ENCODE measurements at places on chromosomes 1 and 21.

DNA sequence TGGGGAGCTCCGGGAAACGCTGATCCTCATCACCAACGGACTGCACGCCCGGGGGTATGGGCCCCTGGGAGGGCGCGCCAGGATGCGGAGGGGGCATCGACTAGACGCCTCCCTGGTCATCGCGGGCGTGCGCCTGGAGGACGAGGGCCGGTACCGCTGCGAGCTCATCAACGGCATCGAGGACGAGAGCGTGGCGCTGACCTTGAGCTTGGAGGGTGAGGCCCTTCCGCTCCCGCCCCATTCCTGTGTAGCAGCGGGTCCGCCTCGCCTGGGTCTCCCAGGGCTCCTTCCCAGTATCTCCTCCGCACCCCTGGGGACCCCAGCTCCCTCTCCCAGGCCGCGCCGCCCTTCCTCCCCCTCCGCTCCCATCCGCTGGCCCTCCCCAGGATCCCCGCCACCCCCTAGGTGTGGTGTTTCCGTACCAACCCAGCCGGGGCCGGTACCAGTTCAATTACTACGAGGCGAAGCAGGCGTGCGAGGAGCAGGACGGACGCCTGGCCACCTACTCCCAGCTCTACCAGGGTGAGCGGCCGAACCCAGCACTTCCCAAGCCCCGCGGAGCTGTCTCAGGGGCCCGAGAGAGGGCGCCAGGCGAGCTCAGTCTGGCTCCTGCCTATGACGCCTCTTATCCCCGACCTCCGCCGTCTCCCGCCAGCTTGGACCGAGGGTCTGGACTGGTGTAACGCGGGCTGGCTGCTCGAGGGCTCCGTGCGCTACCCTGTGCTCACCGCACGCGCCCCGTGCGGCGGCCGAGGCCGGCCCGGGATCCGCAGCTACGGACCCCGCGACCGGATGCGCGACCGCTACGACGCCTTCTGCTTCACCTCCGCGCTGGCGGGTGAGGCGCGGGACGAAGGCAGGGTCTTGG is 5.0 kb downstream of the HAPLN2 start:
- peak; percentile 91 for DNase-seq

GRCh38 chr1:81756872-81757271 is 43.9 kb upstream of the ADGRL2 start:
- no peak for DNase-seq

- DNase-seq: peak; percentile 63
Measured at GRCh38 chr1:166040202-166040997, 126.4 kb downstream of the FAM78B start.

DNA sequence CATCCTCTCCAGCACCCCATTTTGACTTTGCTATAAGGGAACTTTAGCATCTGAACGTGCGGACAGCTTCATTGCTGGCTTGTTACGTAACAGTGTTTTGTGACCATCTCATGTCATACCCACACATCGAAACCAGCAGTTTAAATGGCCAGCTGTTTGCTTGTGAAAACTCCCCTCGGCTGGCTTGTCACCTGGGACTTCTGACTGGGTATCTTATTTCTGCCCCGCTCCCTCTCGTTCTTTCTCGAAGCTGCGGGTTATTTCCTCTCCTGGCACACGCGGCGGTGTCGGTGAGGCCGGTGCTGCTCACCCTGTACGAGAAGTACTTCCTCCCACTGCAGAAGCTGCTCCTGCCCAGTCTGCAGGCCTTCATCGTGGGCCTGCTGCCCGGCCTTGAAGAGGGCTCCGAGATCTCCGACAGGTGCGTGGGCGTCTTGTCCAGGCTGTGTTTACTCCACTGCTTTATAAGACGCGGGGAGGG is 43.5 kb downstream of the DOP1B start:
- no peak for DNase-seq

GRCh38 chr1:47898133-47898845 is 98.9 kb downstream of the TRABD2B start:
- peak; percentile 69 for DNase-seq

DNA sequence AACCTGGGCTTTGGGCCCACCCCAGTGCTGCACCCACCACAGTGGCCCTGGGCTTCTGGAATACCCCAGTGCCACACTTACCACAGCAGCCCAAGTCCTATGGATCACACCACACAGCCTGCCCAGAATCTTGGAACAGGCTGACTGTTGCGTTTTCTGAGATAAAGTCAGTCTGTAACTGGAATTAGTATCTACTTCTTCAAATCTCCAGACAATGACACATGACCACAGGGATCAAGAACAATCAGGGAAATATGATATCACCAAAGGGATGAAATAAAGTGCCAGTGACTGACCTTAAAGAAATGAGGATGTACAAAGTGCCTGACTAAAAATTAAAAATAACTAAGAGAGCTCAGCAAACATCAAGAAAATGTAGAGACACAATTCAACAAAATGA is 239.7 kb upstream of the PLD5 start:
- DNase-seq: no peak

- no peak for DNase-seq
Measured at GRCh38 chr1:244665771-244666217, 12.9 kb downstream of the DESI2 start.

GRCh38 chr1:220787069-220787619 is 431 bp downstream of the MTARC1 start:
- DNase-seq: peak; percentile 87

GRCh38 chr1:114270718-114271117 is 117.0 kb upstream of the SYT6 start:
- DNase-seq: no peak

- no peak for DNase-seq
Measured at GRCh38 chr1:212401838-212402582, 12.7 kb downstream of the PACC1 start.

- no peak for DNase-seq
Measured at GRCh38 chr1:9901148-9902059, 8.7 kb downstream of the CTNNBIP1 start.

DNA sequence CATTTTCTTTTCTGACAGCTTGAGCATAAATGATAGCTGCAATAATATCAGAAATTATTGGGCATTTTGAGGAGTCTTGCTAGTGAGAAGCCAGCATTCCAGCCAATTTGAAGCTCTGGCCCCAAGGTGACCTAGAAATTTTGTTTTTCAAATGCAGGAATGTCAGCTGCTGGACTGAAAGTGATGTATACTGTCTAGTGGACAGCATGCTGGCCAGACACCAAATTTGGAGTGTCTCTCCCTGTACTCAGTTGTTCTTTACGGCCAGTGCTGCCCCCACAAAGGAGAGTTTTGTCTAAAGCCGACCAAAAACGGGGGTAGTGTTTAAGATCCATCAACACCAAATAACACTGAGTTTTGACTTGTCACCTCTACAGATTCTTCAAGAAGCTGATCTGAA is 5.2 kb downstream of the RGS7 start:
- DNase-seq: no peak

DNA sequence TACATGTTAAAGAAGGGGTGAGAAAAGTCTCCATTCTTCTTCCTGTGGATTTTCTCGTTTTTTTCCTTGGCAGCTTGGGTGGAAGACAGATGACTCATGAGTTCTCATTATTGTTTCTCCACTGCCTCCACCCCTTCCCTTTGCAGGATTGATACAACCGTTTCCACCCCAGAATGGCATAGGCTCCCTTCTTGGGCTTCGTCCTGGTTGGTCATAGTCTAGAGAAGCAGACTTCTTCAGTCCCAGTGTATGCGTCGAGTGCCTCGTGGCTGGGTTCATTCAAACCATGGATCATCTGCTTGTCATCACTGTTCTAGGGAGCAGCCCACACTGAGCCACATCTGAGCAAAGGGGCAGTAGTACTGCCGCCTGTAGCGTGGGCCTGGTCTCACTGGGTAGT is 13.7 kb downstream of the PTGFRN start:
- DNase-seq: no peak

DNA sequence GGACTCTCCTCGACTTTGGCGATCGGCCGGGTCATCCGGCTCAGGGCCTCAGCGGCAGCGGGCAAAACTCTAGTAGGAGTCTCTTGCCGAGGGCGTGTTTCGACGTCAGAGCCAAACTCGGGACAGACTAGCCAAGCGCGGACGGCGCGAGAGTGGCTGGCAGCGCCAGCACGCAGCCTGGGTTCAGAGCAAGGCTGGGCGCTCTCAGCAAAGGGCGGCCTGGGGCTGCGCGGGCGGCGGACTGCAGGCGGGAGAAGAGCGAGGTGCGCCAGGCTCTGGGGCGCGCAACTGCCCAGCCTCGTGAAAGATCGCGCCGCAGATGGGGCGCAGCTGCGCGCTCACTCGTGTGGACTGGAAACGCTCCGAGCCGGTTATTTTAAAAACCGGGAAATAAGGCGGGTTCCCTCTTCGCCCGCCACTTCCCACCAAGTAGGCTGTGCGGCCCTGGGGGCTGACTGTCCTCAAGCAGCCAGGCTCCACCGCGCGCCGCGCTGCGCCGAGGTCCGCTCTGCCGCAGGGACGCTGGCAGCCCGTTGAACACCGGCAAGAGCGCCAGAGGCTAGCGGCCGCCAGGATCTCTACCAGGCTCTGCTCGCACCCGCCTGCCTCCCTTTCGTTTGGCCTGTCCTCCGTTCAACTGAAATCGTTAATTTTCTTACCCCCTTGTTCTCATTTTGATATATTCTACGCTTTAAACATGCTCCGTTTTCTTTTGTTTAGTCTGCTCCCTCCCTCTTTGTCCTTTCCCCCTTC is 2.4 kb downstream of the ALX3 start:
- DNase-seq: peak; percentile 71

DNA sequence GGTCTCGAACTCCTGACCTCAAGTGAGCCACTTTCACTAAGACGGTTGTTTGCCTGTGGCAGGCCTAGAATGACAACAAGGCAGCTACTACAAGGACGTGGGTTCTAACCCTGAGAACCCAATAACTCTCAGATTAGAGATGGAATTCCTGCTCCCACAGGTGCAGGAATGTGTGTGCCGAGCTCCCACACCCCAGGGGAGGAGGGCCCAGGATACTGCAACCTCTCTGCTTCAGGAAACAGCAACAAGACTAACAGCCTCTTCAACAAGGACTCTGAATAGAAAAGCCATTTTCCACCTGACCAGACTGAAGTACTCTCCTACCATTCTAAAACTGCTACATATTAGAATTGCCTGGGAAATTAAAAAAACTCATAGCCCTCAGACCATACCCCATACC is 4.9 kb downstream of the LSM10 start:
- DNase-seq: no peak

DNA sequence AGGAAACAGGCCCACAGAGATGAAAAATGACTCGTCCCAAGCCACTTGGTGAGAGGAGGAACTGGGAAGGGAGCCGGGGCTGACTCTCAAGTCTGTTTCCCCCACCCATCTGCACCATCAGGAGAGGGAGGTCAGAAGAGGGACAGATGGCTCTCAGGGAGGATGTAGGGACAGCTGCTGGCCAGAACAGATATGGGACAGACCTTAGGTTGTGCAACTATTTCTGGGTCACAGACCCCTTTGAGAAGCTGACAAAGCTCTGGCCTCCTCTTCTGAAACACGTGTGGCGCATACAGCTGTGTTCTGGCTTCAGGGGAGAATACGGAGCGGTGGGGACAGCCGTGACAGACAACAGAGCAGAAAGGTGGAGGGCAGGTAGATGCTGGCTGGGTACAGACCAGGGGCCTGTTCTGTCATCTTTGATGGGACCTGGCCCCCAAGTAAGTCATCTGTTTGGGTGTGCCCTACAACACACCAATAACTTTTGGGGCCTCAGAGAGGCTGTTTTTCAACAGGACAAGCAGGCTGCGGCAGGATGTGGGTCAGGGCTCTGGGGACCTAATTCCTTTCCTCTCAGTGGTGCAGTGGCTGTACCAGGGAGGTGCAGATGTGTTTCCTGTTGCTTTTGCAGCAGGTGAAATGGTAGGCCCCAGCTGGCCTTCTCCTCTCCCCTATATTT is 7.3 kb downstream of the SH3BGRL3 start:
- peak; percentile 50 for DNase-seq

DNA sequence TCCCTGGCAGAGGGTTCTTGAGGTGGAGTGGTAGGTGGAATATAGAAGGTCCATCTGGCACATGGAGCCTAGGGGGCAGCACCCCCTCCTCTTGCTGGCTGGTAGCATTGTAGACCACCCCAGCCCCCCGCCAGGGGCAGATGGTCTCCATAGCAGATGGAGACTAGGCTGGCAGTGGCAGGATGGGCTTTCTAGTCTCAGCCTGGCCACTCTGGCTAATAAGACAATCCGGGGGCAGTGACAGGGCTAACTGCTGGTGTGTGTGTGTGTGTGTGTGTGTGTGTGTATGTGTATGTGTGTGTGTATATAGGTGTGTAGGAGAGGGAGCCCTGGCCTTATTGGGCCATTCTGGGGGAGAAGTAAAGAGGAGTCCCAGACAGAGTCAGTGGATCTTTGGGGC is 16.1 kb downstream of the UTP11 start:
- DNase-seq: no peak

GRCh38 chr1:226571893-226572292 is 23.3 kb downstream of the STUM start:
- DNase-seq: no peak

- no peak for DNase-seq
Measured at GRCh38 chr1:111729271-111729921, 9.8 kb downstream of the INKA2 start.

GRCh38 chr1:234125283-234125682 is 220.8 kb downstream of the SLC35F3 start:
- peak; percentile 92 for DNase-seq

GRCh38 chr1:221739677-221740025 is 2.2 kb downstream of the DUSP10 start:
- DNase-seq: no peak

DNA sequence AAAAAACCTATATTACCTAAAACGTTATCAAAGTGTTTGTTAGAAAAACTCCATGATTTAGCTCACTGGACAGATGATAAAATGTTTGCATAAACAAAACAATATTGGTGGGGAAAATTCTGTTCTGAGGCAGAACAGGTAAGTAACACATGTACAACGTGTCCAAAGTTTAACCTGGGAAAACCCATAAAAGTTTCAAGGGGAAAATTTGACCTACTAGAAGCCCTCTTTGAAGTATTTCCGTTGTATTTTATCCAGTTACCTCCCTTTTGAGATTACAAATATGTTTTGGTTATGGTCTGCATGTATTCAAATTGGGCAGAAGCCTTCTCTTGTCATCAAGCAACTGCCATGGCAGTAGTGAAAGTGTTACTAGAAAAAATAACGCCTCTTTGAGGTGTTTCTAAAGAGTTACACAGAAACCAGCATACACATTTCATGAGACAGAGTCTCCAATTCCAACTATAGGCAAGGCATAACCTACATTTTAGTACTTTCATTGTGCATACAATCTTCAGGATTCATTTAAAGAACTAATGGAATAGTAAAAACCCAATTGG is 58.0 kb upstream of the PDC start:
- DNase-seq: no peak

DNA sequence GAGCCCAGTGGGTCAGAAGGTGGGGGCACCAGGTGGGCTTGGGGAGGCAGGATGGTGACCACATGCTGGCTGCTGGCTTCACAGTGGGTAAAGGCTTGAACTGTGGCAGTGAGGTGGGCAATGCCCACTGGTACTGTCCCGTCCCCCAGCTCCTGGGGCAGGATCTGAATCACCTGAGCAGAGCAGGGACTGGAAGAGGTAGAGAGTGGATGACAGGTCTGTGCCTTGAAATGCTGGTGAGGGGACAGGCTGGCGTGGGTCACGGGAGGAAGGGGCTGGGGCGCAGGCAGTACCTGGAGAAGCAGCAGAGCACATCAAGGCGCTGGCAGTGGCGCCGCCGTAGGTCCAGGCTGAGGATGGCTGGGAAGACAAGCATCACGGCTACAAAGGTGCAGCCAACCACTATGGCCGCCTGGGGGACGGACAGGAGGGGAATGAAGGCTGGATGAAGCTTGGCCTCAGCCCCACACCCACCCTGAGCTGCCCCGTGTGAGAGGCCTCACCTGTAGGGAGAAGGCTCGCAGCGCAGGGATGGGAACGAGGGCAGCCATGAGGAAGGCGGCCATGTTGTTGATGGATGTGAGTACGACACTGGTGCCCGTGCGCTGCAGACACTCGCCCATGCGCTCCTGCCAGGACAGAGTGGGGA is 14.9 kb downstream of the PTCH2 start:
- peak; percentile 48 for DNase-seq
